ENCODE measurements at places on chromosomes 2 and 18.

DNA sequence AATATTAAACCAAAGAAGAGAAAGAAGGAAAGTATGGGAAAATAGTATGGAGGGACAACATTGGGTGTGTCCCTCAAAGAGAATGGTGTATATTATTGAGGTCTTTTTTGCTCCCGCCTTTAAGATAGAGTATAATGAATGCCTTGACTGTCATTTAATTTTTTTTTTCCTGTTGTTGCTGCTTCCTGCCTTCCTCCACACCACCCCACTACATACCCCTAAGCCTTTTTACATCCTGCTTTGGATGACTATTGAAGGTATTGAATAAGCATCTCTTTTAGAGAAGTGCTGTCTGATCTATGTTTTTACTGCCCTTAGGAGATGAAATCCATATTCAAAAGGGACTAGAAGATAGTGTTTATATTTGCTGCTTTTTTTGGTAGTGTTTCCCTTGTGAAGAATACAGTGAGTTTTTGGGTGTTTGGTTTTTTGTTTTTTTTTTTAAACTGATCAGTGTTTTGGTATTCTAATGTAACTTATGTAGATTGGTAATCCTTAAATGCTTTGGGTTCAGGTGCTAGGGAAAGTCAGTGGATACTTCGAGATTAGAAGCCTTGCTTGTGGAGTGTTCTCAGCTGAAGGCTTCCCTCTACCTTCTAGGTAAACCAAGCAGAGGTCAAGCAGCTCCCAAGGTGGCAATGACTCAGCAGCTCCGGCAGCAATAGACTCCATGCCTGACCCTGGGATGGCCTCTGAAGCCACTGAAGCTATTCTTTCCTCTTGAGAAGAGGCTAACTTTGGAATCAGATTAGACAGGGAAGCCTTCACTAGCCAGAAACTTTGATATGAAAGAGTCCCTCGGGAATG, 5.0 kb downstream of the FZD7 start:
- DNase-seq: no peak

GRCh38 chr2:36289731-36290130, 65.8 kb upstream of the CRIM1 start:
- DNase-seq: no peak

DNA sequence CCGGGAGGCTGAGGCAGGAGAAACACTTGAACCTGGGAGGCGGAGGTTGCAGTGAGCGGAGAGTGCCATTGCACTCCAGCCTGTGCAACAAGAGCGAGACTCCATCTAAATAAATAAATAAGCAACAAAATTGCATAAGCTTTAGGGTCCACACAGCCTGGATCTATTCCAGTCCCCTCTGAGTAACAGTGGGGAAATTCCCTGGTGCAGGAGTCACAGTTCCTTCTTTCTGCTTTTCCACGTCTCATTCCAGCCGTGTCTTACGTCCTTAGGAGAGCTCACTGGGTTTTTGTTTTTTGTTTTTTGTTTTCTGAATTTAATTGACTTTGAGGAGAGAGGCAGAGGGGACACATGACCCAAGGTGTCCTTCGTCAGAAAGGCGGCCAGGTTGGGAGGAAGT, 44.6 kb downstream of the B3GNT2 start:
- no peak for DNase-seq

DNA sequence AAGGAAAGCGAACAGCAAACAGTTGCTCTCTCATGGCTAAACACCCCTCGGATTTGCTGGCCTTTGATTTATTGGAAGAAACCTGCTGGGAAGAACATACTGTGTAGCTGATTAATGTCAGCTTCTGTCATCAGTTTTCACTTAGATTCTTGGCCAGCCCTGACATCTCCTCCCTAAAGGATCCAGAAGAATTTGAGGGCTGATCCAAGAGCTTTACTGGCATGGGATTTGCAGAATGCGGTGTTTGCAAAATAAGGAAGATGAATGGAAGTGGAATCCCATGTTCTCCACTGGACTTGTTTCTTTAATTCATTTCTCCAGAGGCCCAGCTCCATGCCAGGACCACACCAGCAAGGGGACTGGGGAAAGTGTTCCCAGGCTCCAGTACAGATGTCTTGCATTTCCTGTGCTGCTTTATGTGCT, 80.5 kb downstream of the RDH14 start:
- peak; percentile 14 for DNase-seq

- no peak for DNase-seq
Observed at GRCh38 chr2:143808166-143808565, 678.9 kb downstream of the ARHGAP15 start.

- peak; percentile 79 for DNase-seq
Observed at GRCh38 chr2:120675460-120676130, 60.1 kb upstream of the GLI2 start.

All from body of pancreas (tissue), 4 donors.